CD4-positive, alpha-beta T cell treated with Interleukin-4 for 1 hour (primary cell): ENCODE measurements at places on chromosomes 11 and 22.

GRCh38 chr11:76139314-76139713, 67.0 kb downstream of the WNT11 start:
- DNase-seq = no peak

GRCh38 chr22:22021162-22021750, 38.7 kb upstream of the TOP3B start:
- DNase-seq = no peak

DNA sequence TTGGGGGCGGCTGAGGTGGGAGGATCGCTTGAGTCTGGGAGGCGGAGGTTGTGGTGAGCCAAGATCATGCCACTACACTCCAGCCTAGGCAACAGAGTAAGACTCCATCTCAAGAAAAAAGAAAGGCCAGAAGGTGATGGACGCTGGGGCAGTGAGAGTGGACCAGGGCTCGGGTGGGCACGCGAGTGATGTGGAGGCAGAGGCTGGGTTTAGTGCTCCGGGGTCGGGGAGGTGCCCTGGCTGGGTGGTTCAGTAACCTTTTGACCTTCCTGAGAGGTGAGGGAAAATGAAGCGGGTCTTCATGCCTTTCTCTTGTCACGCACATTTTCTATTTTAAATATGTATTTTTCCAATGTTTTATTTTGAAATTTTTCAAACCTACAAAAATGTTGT, 45.1 kb downstream of the ST14 start:
- no peak for DNase-seq

- DNase-seq = no peak
Measured at GRCh38 chr11:74909385-74909784, 39.5 kb downstream of the XRRA1 start.

- DNase-seq = no peak
Measured at GRCh38 chr11:116374085-116374484, 398.7 kb downstream of the BUD13 start.

GRCh38 chr22:35733791-35734516, 16.3 kb downstream of the APOL5 start:
- no peak for DNase-seq

- DNase-seq = no peak
Measured at GRCh38 chr11:10592331-10592730, 23.9 kb upstream of the LYVE1 start.

GRCh38 chr11:55956521-55956920, 13.2 kb downstream of the OR10AG1 start:
- no peak for DNase-seq

GRCh38 chr11:97574976-97575665, 1185.3 kb downstream of the JRKL start:
- DNase-seq = no peak

DNA sequence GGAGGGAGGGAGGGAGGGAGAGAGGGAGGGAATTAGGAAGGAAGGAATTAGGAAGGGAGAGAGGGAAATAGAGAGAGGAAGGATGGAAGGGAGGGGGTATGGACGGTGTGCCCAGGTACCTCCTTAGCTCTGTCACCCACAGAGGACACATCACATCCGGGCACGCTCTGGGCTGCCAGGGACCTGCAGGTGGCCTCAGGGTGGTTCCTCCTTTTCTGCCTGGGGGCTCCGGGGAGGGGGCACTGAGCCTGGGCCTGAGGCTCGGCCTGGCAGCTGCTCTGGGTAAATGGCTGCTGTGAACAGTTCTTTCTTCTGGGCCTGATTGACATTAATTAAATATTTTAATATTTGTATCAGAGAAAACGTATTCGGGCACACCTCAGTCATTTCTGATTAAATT, 733.5 kb downstream of the BRD1 start:
- DNase-seq = no peak

GRCh38 chr11:73350908-73351636, 25.1 kb upstream of the RELT start:
- DNase-seq = peak; percentile 76

GRCh38 chr11:124776865-124777645, 15.0 kb upstream of the ESAM start:
- no peak for DNase-seq
